ENCODE measurements at places on chromosomes 1 and 21. TPM values are rescaled to one million over a fixed set of nuclear protein-coding genes. Genes with fewer than 3 reads are reported as not detected.

Gene ADCY10
- 0.30 TPM for total RNA-seq

Gene FAAH
- total RNA-seq: 7.5 TPM

DNA sequence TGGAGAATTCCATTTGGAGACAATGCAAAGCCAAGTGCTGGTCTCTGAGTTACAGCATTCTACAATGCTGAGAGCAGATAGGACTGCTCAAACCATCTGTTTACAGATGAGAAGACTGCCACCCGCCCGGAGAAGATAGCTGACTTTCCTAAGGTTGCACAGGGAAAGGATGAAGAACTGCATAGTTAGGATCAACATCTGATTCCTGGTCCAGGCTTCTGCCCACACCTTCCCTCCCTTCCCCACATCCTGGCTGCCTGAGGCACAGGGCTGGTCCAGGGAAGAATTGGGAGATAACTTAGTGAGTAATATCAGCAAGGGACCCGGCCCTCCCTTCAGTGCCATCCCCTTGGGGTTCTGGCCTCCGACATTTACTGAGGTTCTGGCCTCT is 2.0 kb downstream of the SERINC2 start:
- peaks cover 50% of the 10 kb centered on the region for H3K27me3 ChIP-seq
- no peak overlapping the region for H3K27ac ChIP-seq
- DNase-seq: no peak
- peaks cover 8% of the 10 kb centered on the region for H3K4me1 ChIP-seq

Gene IVL
- total RNA-seq: 0.07 TPM

- H3K4me3 ChIP-seq: no peak overlapping the region
- H3K4me1 ChIP-seq: peaks cover 54% of the 10 kb centered on the region
- DNase-seq: peak; percentile 78
- H3K36me3 ChIP-seq: peaks cover 81% of the 10 kb centered on the region
- H3K27ac ChIP-seq: peak overlapping the region; percentile 83
Observed at GRCh38 chr21:34836103-34836932, 167.5 kb downstream of the CLIC6 start.

DNA sequence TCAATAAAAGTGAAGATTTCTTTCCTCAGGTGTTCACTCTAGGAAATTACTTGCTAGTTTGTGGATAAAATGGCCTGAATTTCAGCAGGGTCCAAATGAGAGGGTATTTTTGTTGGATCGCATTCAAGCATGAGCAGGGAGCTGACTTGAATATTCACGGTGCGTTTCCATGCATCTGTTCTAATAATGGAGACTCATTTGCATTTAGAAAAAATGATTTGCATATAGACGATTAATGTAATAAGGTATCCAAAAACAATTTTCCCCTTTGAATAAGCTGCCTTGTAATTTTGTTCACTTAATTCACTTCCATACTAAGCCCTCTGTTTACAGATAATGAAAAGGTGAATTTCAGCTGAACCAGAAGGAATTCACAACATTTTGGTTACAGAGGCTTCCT is 130.9 kb upstream of the AJAP1 start:
- H3K27me3 ChIP-seq: peaks cover 4% of the 10 kb centered on the region
- H3K4me1 ChIP-seq: no peaks in the 10 kb centered on the region
- no peak for DNase-seq
- no peak overlapping the region for H3K27ac ChIP-seq
- H3K36me3 ChIP-seq: no peaks in the 10 kb centered on the region
- H3K4me3 ChIP-seq: no peak overlapping the region

- H3K27ac ChIP-seq: peak within 1 kb of the TSS; percentile 71
- no peaks in the 10 kb centered on the region for H3K27me3 ChIP-seq
- H3K4me3 ChIP-seq: peak within 1 kb of the TSS; percentile 73
- H3K36me3 ChIP-seq: no peaks in the 10 kb centered on the region
- peaks cover 47% of the 10 kb centered on the region for H3K4me1 ChIP-seq
- DNase-seq: peak; percentile 93
Observed at GRCh38 chr1:24186993-24187790, at the start of gene IFNLR1. Gene IFNLR1, minus strand, starts transcription at chr1:24187289. Its CDS starts 41 bp downstream, at chr1:24187248.

- no peaks in the 10 kb centered on the region for H3K27me3 ChIP-seq
- peak within 1 kb of the TSS; percentile 72 for H3K4me3 ChIP-seq
- H3K4me1 ChIP-seq: peaks cover 69% of the 10 kb centered on the region
- H3K36me3 ChIP-seq: peaks cover 45% of the 10 kb centered on the region
- peak within 1 kb of the TSS; percentile 85 for H3K27ac ChIP-seq
Observed at GRCh38 chr1:160739098-160739511, at the start of gene SLAMF7. Gene SLAMF7, plus strand, starts transcription at chr1:160739247. Its CDS starts 55 bp downstream, at chr1:160739302.
